Stimulated activated CD4-positive, alpha-beta T cell treated with anti-CD3 and anti-CD28 coated beads, TNF-alpha, amount 100 ng/mL, for 4 hours (primary cell): ENCODE measurements at places on chromosomes 5 and 9.

- no peak for DNase-seq
Measured at GRCh38 chr5:135660826-135661575, 82.2 kb upstream of the CXCL14 start.

GRCh38 chr5:79133657-79134451 lies 22.2 kb downstream of the BHMT start:
- peak; percentile 38 for DNase-seq

DNA sequence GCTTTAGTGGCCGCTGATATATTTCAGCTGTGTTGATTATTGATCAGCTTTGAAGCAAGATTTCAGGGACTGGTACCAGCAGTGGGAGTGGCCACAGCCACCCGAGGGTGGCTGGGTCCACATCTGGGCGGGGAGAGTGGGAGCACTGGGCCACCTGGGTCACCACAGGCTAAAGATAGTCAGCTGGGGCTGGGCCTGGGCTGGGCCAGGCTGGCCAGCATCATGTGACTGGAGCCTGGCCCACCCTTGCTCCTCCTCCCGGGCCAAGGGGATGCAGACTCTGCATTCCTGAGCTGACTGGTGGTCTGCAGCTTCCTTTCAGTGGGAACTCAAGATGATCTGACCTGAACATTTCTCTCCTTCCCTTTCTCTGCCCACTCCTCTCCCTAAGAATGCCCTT lies 27.1 kb downstream of the LARP1 start:
- DNase-seq: no peak

GRCh38 chr9:86126998-86127972 lies 27.9 kb upstream of the GOLM1 start:
- DNase-seq: no peak

GRCh38 chr9:104991144-104991953 lies 63.4 kb upstream of the ABCA1 start:
- peak; percentile 65 for DNase-seq

DNA sequence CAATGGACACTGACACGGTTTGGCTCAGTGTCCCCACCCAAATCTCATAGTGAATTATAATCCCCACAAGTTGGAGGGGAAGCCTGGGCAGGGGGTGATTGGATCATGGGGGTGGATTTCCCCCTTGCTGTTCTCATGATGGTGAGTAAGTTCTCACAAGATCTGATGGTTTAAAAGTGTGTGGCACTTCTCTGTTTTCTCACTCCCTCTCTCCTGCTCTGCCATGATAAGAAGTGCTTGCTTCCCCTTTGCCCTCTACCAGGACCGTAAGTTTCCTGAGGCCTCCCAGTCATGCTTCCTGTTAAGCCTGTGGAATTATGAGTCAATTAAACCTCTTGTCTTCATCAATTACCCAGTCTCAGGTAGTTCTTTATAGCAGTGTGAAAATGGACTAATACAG lies 115.8 kb upstream of the KIF2A start:
- no peak for DNase-seq

- DNase-seq: no peak
Measured at GRCh38 chr9:76803762-76804161, 39.5 kb downstream of the PCA3 start.
